ENCODE measurements at places on chromosomes 5 and 9. TPM values are rescaled to one million over a fixed set of nuclear protein-coding genes. Genes with fewer than 3 reads are reported as not detected.

DNA sequence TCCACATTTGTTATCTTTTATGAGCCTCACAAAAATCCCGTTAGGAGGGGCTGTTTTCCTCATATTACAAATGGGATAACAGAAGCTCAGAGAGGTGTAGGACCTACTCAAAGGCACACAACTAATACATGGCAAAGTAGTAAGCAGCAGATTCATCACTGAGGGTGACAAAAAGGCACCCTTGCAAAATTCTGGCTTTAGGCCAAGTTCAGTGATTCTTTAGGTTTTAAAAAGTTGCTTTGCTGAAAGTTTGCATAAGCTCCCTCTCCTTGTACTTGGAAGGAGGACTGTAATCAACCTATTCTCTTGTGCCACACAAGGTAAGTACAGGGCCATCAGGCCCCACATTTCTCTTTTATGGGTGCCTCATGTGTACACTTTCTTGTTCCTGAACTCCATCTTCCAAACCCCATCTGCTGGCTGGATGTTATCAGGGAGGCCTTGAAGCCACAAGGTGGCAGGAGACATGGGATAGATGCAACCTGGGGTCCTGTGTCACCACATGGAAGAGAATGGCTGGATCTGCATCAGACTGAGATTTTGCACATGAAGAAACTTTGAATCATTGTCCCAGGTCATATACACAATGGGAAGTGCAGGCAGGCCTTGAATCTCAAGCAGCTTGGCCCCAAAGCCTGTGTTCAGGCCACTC lies 311.6 kb downstream of the MSX2 start:
- no peak for DNase-seq

PCDHA8 gene
- polyA plus RNA-seq, result not detected

- no peak for DNase-seq
Observed at GRCh38 chr5:18497089-18497488, 862.8 kb downstream of the TAF11L14 start.

GRCh38 chr9:8872802-8873201 lies 1073.2 kb upstream of the DMAC1 start:
- DNase-seq, result no peak

GRXCR2 gene
- polyA plus RNA-seq, result not detected

IL3 gene
- not detected for polyA plus RNA-seq

- peak; percentile 63 for DNase-seq
Observed at GRCh38 chr5:9423571-9423970, 122.3 kb downstream of the SEMA5A start.

F2RL2 gene
- not detected for polyA plus RNA-seq

TSSK1B gene
- not detected for polyA plus RNA-seq

Data from GM23248 (cell line).